ENCODE measurements at places on chromosomes 5 and 9. TPM values are rescaled to one million over a fixed set of nuclear protein-coding genes. Genes with fewer than 3 reads are reported as not detected.

DNA sequence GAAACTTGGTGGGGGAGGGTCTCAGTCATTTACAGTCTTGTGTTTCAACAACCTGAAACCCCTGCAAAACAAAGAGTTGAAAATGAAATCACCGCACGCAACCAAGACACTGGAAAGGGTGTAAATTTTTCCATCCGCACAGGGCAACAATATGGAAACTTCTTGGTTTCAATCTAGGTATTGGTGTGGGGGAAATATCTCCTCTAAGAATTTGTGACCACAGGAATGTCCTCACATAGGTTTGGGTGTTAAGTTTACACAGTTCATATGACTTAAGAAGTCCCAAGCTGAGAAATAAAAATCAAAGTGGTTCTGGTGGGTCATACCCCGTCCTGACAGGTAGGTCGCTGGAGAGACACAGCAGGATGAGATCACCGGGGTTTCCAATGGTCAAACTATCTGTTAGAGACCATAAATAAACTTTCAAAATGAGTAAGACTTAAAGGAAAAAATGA lies 51.9 kb upstream of the PIP5K1B start:
- no peak for DNase-seq

The STRBP gene
- total RNA-seq: 29.8 TPM

GRCh38 chr9:105216440-105217178 lies 27.8 kb upstream of the SLC44A1 start:
- DNase-seq: no peak

DNA sequence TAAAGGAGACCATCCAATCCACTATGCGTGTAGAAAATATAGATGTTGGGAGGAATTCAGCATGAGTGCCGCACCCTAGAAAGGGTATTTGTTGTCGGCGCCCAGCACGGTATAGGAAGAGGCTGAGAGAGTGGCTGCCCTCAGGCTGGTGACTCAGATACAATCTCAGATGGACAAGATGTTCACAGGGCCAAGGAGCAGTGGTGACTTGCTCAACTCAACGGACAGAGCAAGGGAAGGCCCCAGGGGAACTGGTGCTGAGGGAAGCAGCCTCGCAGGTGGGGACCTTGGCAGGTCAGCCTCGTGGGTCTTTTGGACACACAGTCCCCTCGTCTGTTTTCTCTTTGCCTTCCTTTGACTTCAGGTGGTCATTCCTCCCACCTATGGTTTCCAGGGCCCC lies 28.0 kb upstream of the IRX2 start:
- no peak for DNase-seq

DNA sequence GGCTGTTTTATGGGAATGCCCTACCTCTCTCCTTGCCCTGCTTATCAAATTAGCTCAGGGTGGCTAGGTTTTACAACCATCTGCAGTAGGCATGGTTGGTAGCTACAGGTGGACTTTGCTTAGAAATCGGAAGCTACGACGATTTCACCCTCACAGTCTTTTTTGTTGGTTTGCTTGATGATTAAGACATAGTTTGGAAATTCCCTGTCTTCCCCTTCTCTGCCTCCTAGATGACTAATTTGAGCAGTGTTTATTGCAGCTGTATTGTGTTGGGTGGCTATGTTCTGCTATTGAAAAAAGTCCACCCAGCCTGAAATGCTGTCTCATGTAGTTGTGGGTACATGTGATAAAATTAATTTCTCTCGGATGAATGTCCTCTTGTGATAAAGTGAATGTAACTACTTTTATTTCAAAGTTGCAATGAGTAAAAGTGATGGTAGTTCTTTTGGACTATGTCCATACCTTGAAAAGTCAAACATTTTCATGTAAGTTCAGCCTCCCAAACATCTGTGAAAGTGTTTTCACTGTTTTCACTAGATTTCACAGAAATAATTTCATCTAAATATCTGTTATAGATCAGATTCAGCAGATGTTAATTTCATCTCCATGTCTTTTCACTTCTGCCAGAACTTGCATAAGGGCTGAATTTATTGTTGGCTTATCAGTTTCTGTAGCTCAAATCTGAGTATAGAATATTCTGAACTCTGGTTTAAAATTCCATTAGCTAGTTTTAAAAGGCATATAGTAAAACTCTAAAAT lies 37.3 kb upstream of the FYB1 start:
- no peak for DNase-seq

The ZNF658 gene
- 11.3 TPM for total RNA-seq

The ARHGEF39 gene
- 1.0 TPM for total RNA-seq

The NCS1 gene
- 54.6 TPM for total RNA-seq

Measured in ureter (tissue), 1 donor.